ENCODE measurements at places on chromosomes 6 and 20.

DNA sequence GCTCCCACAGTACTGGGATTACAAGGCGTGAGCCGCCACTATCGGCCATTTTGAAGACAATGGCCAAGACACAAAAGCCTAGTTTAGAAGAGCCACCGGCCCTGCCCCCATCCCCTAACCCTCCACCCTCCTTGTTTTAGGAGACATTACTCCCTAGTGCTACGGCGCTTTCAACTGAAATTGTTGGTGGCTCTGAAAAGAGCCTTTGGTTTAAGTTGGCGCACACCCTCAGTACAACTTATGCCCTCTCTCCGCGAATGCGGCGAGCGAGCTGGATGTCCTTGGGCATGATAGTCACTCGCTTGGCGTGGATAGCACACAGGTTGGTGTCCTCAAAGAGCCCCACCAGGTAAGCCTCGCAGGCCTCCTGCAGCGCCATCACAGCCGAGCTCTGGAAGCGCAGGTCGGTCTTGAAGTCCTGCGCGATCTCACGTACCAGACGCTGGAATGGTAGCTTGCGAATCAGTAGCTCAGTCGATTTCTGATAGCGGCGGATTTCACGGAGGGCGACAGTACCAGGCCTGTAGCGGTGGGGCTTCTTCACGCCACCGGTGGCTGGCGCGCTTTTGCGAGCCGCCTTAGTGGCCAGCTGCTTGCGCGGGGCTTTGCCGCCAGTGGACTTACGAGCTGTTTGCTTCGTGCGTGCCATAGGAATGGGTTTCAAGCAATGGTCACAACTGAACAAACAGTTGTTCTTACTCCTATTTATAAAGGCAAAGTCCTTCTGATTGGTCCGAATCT, 114.9 kb upstream of the BTN3A2 start:
- DNase-seq: no peak

DNA sequence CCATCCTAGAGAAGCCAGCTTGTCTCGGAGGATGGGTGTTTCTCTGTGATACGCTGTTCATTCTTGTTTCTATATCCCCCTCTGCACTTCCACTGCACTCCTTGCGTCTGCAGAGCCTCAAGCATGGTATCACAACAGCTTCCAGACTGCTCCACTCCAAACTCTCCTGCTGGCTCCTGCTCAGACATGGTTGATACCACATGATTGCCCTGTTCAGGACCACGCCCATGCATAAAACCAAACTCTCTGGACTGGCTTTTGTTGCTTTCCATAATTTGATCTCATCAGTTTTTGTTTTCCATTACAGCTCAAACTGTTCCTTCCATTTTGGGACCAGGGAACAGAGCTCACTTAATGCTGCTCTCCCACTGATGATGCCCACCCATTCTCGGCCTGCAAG, 30.0 kb upstream of the SMIM29 start:
- no peak for DNase-seq

DNA sequence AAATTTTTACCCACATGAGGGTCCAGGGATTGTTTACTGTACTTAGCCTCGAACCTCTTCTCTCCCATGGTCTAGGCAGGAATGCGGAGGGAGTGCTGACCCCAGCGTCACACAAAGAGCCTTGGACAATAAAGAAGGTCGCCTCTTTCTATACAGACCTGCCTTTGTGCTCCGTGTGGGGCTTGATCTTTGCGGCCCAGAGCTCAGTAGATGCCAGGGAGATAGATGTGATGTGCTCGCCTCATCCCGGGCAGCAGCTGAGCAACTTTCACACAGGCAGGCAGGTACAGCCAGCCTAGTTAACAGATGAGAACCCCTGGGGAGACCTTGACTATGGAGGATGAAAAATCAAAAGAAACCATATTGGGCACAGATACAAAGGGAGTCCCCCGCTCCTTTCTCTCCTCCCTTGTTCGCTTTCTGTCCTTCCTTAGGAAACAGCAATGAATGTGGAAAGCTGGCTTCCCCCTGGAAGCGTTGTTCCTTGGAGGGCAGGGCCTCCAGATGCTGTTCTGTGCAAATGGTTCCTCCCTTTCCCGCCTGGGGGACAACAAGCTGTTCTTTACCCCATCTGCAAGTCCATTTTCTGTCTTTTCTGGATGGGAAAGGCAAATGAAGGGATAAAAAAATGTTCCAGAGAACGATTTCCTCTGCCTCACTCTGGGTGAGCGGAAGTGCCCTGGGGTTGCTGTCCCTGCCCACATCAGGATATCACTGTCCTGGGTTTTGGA, 128.3 kb downstream of the OLIG3 start:
- no peak for DNase-seq

GRCh38 chr6:78222226-78222625, 569.4 kb downstream of the MEI4 start:
- no peak for DNase-seq

DNA sequence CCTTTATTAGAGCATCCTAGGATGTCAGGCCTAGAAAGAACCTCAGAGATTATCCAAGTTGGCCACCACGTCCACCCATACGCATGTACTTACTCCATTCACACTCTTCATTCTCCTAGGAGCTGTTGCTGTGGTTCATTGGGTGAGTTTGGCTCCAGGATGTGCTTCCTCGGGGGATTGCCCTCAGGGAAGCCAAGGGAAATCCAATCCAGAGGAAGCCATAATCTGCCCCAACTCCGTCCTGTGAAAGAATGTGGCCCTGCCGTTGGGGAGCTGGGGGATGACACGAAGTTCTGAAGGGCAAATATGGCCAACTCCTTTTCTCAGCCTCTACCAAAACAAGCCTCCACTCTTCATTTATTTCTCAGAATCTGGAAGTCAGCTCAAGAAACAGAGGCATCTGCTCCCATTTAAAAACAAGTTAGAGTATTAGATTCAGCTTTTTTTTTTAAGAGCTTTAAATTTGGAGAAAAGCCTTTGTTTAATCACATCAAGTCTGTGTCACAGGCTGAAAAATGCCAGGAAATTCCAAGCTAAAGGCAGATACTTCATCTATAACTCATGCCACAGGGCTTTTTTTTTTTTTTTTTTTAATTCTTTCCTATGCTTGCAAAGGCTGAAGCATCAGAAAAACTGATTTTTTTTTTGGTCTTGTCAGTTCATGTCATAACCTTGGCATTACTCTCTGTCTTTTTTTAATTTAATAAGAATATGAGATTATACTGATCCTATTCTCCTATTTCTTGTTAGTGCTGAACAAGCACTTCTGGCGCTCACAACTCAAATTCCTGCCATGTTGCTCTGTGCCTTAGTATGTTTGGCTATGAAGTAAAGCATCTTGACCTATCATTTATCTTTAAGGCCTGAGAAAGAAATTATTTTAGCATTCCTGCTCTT, 480.9 kb upstream of the MARCKS start:
- DNase-seq: no peak

DNA sequence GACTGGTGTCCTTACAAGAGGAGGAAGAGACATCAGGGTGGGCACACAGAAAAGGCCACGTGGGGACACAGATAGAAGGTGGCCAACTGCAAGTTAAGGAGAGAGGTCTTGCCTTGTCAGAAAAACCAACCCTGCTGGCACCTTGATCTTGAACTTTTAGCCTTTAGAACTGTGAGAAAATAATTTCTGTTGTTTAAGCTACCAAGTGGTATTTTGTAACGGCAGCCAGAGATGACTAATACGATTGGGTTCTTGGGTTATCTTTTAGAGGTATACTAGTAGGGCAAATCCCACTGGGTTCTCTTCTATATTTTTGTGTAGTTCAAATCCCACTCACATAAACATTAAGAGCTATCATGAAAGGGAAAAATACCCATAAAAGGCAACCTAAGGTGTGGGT, 31.9 kb upstream of the ZBTB24 start:
- no peak for DNase-seq

DNA sequence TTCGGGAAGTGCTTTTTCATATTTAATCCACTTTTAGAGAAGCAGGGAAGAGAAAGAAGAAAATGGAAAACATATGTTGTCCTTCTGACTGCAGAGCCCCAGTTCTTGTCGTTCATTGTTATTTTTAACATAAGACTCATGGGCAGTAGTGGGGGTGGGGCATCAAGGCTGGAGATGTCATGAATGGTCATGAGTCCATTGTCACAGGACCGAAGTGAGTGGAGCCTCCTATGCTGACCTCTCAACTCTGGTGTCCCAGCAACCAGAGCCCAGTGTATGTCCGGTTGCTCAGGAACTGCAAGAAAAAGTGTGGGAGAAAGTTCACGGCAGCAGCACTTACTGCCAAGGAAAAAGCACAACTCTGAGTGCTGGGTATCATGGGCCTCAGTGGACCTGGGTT, 108.6 kb downstream of the BANF2 start:
- DNase-seq: no peak

DNA sequence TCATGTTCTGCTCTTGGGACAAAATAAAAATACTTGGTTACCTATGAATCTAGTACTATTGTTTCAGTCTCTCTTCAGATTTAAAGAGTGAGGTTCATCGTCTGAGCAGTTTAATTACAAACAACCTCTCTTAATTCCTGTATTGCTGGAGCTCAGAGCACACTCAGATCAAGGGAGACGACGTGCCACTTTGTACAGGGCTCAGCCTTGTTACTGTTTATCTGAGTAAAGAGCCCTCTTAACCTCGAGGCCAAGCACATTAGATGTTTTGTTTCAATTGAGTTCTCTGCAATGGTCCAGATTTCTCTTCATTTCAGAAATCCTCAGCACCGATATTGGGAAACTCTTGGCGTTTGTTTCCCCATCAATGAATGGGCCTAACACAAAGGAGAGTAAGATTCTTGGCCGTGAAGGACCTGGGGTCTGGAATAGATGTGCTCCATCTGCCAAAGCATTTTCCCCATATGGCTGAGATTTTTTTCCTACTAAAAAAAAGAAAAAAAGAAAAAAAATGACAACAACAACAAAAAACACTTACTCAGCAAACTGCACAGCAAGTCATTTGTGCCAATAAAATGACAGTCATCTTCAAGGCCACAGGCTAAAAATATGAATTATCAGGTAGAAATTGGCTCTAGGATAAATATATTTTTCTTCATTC, 82.6 kb upstream of the CCN6 start:
- DNase-seq: no peak

DNA sequence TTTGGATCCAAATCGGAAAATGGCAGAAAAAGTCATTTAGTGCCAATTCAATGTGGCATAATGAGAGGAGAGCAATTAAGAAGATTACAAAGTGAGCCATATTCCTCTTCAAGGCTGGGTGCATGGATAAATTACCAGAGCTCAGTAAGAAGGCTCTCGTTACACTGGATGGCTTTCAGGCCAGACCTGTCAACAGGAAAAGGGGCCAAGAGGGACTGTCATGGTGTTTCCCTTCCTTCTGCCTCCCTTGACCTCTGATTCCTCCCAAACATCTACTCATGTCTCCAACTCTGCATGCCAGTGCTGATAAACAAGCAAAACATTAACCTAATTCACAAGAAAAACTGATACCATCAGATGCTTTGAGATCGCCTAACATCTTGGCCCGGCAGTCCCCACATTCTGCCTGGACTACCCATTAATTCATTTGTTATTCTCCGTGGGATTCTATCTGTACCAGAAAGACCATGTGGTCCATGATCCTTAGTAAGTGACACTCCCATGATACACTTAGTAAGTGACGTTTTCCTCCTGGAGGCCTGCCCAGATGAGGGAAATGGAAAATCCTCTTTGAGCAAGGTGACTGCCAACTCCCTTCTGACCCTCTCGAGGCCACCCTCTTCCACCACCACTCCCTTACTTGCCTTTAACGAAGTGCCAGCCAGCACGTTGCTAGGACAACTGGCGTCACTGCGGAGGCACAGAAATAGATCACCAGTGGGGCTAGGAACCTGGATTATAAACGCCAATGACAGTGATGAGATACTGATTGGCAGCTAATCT, 239.2 kb downstream of the GMPR start:
- DNase-seq: no peak

GRCh38 chr20:15794409-15794808, 778.8 kb downstream of the KIF16B start:
- DNase-seq: no peak

DNA sequence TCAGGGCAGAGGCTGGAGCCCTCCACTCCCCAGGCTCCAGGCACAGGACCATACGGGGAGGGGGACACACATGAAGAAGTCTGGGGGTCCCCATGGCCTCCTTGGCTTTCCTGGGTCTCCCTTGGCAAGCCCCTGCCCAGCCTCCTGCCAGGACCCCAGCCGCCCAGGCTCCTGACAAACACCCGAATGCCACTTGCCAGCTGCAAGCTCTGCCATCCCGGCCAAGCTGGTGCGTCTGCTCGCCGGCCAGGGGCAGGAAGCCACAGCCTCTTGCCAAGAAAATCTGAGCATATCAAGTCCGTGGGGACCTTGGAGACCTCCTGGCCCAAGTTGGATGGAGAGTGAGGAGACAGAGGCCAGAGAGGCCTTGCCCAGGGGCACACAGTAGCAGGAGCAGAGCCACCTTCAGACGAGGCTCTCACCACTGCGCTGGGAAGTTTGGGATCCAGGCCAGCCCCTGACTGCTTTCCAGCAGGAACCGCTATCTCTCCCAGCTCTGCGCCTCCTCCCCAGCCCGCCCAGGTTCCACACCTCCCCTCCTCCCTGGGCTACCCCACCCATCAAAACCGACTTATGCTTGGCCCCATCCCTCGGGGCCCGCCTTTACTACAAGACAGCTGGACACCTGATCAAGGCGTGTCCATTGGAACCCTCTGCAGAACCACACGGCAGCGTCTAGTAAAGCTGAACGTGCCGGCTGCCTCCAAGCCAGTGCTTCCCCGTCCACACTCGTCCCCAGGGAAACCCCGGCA, 80.2 kb downstream of the GRM4 start:
- no peak for DNase-seq

- no peak for DNase-seq
Observed at GRCh38 chr20:13422637-13423036, 201.6 kb downstream of the ISM1 start.

- no peak for DNase-seq
Observed at GRCh38 chr6:30970946-30971345, 12.6 kb upstream of the MUC21 start.

DNA sequence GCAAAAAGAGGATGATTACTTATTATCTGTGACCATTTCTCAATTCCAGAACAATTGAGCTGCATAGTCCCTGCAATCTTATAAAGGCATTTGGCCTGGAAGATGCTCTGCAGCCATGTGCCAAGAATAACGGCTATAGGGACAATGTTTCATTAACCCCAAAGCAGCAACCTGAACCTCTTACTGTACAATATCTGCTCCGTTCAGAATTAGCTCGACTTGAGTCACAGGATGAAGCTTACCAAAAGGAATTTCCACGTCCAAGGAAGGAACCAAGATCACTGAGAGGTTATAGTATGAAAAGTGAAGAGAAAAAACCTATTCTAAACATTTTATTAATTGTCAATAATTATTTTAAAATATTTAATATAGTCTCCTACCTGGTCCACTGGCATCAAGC, 167.3 kb upstream of the GMDS start:
- DNase-seq: no peak

DNA sequence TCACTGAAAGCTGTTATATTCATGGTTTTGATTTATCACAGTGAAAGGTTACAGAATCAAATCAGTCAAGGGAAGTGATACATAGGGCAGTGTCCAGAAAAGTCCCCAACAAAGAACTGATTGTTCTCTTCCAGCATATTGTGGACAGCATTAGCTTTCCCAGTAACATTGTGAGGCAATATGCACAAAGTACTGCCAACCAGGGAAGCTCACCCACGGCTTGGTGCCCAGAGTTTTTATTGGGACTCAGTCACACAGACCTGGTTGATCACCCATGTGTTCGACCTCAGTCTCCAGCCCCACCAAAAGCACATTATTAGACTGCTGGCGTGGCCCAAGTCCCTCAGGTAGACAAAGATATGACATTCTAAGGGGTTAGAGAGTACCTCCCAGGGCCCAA, 76.0 kb downstream of the LCA5 start:
- no peak for DNase-seq
